ENCODE measurements at places on chromosomes 4 and X.

DNA sequence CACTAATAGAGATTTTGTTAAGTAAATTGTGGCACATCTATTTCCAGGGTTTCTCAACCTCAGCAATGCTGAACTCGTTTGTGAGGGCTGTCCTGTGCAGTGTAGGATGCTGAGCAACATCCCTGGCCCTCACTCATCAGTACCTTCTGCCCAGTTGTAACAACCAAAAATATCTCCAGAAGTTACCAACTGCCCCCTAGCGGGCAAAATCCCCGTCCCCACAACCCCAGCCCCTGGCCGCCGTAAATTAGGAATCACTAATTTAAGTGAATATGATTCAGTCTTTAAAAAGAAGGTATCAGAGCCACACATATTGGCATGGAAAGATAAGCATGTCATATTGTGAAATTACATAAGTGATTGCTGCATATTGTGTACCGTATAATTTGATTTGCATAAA lies 123.4 kb downstream of the ASB9 start:
- no peak for DNase-seq

DNA sequence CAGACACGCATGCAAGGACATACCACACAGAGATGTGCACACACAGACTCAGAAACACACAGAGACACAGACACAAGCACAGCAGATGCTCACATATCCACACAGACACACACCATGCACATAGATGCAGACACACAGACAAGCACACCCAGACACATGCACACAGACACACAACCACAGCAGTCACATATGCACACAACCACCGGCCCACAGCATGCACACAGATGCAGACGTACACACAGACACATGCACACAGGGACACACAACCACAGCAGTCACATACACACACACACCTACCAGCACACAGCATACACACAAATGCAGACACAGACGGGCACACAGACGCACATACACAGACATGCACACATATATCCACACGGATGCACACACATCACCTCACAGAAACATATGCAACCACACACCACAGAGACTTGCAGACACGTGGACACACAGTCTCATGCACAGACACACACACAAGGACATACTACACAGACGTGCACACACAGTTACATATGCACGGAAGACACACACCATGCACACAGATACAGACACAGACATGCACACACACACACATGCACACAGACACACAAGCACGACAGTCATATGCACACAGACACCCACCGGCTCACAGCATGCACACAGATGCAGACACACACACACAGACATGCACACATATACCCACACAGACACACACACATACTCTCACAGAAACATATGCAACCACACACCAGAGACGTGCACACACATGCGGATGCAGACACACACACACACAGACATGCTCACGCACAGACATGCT lies 25.2 kb upstream of the SLC25A6 start:
- DNase-seq: no peak

- DNase-seq: no peak
Measured at GRCh38 chr4:52112411-52112810, 61.3 kb downstream of the SPATA18 start.

- DNase-seq: no peak
Measured at GRCh38 chrX:6311540-6311939, 82.9 kb upstream of the NLGN4X start.

- no peak for DNase-seq
Measured at GRCh38 chr4:8194306-8195242, 4.5 kb upstream of the SH3TC1 start.

Measured in activated T-cell treated with anti-CD3 and anti-CD28 coated beads for 4 hours (primary cell).